ENCODE measurements at places on chromosomes 1 and 21. TPM values are rescaled to one million over a fixed set of nuclear protein-coding genes. Genes with fewer than 3 reads are reported as not detected.
A peak's percentile ranks its signal among the peaks of the same experiment; 100 is the strongest.

DNA sequence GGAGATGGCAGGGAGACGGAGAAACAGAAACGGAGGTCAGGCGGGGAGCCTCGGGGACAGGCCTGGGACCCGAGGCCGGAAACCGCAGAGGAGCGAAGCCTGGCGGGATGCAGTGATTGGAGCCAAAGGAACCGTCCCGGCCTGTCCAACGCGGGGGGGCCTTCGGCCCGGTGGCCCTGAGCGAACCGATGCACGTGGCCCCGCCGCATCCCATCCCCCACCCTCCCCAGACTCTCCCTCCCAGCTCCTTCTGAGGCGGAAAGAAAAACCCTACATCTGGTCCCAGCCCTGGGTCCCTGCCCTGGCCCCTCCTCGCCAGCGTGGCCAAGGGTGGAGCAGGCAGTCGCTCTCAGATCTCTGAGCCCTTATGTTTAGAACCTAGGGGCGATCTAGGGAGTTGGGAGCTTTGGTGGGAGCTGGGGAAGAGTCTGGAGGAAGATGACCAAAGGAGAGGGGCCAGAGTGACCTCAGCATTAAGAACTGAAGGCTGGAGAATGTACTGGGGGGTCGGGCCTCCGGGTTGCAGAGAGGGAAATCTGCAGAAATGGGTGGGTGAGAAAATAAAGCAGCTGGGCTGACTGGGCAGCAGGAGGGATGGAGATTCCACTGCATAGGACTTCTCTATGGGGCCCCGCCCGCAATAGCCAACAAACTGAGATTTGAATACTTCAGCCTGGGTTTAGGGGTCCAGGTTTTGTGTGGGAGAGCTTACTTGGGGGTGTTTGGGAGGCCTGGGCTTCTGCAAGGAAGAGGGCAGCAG lies 1.5 kb upstream of the CRABP2 start:
- DNase-seq = no peak

DNA sequence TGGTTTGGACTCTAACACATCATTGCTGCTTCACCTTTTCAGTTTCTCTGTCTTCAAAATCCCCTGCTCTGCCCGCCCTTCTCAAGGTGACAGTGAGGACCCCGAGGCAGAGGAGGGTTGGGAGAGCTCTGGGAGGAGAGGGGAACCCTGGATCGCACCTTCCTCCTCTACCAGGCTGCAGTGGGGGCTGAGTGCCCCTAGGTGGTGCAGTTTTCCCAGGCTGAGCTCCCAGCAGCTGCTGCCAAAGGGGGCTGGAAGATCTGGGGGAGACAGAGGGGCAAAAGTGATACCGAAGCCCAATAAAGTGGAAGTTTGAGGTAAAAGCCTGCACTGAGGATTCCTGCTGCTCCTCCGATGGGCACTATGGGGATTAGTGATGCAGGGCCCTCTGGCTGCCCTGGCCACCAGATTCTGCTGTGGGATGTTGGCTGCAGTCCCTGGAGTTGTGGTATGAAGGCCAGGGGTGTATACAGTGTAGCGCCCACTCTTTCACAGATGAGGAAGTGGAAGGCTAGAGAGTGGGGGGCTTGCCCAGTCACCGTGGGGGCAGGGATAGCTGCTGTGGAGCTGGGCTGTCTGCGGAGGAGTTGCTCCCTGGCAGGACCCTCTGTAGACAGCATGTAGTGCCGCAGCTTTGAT lies 40.7 kb upstream of the SCMH1 start:
- no peak for DNase-seq

- DNase-seq = no peak
Measured at GRCh38 chr1:34078383-34078782, 86.6 kb downstream of the CSMD2 start.

- DNase-seq = no peak
Measured at GRCh38 chr1:226675715-226676357, 63.2 kb downstream of the ITPKB start.

- DNase-seq = no peak
Measured at GRCh38 chr1:209723756-209724693, 19.4 kb downstream of the HSD11B1 start.

DNA sequence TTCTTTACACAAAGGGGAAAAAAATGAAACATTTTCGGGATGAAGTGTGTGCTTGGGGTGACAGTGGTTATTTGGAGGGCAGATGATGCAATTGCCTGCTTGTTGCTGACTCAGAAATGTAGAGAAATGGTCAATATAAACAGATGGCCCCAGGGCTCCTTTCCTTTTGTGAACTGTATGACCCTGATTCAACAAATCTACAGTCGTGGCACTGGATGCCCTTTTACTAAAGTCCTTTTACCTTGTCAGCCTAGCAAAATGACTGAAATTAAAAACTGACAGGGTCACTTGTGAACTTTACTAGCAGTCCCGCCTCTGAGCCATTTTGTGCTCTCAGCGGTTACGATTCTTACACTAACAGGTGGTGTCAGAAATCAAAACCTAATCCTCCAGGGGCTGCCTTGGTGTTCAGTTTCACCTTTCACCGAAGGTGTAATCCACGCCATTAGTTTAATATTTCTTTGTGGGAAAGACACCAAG lies 49.8 kb downstream of the GREM2 start:
- DNase-seq = no peak

- no peak for DNase-seq
Measured at GRCh38 chr1:84069236-84069845, 70.4 kb upstream of the TTLL7 start.

DNA sequence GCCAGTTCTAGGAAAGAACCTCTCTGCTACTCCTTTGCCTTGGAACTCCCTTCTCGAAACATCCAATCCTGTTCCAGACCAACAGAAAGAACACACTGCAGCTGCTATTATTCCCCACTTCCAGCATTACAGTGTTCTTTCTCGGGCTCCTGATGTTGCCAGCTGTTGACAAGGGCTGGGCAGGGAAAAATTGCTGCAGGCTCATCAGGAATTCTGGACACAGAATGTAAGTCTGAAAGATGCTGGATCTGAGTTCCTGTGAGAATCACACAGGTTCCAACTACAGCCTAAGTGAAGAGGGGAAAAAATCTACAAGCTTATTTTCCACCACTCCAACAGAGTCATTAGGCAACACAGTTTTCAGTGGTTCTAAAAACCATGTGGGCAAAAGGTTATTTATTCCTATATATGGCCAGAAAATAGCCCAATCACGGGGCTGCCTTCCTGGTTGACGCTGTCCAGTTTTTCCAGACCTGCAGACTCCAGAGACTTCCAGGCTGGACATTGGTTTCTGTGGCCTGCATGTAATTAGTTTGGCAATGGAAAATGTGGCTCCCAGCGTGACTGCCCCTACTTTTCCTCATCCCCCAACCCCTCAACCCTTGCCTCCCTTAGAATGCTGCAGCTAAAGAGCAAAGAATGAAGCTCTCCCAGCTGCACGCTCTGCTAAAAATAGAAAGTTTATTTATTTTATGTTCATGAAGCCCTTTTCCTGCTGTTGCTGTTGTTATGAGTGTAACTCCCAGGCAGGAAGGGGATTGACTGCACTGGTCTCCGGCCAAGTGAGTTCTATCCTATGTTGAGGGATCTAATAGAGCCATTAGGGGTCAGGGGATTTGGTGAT lies 8.3 kb upstream of the KIAA0040 start:
- no peak for DNase-seq

GRCh38 chr1:61158591-61158990 lies 76.2 kb downstream of the NFIA start:
- no peak for DNase-seq

- DNase-seq = no peak
Measured at GRCh38 chr1:228320394-228320793, 86.2 kb downstream of the TRIM11 start.

GRCh38 chr1:44531785-44532566 lies 126.9 kb downstream of the RNF220 start:
- DNase-seq = no peak

DNA sequence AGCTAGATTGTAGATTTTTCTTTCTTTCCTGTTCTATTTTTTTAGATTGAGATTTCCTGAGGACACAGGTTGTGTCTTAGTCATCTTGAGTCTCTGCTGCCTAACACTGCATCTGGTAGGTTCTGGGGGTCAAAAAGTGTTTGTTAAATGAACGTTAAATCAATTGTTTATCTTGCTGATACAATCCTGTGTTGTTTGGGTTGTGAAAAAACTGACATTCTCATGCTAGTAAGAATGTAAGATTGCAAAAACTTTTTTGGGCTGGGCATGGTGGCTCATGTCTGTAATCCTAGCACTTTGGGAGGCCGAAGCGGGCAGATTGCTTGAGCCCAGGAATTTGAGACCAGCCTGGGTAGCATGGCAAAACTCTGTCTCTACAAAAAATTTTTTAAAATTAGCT lies 3.4 kb downstream of the CTSK start:
- no peak for DNase-seq

DNA sequence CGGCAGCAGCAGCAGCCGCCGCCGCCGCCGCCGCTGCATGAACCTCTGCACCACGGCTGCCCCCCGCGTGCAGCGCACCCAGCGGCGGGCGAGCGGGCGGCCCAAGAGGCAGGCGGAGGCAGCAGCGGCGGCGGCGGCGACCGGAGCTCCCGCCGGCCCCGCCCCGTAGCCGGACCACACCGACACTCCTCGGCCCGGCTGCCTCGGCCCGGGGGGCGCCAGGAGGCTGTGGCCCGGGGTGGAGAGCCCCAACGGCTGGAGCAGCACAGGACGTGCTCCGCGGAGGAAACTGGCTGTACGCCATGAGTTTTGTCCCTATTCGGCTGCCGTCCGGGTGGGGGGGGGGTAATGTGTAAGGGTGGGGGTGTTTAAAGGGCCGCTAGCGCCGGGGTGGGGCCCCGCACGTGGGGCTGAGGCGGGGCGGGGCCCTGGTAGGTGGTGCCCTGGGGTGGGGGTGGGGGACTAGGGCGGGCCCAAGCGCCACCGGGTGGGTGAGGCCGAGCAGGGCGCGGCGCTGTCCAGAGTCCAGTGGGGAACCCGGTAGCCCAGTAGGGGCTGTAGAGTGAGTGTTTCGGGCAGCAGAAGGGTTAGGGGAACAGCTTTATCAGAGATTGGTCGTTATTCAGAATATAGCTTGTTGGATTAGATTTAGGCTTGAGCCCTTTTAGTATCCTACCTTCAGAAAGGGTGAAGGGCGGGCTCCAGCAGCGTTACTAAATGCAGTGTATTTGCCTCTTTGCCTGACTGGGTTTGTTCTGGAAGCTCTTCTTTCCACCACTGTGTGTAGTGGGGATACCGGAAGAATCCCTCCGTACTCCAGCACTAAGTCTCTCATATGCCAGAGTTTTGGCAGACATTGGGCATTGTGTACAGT lies at the start of gene FAM78B:
Gene FAM78B (minus strand): TSS at position 304 of the 874 bp plus-strand sequence. CDS start 753 bp downstream, outside the sequence.
- no peak for DNase-seq

- no peak for DNase-seq
Measured at GRCh38 chr21:42112238-42112637, 41.1 kb downstream of the UMODL1 start.

GRCh38 chr1:153945795-153946621 lies 510 bp downstream of the DENND4B start:
- peak; percentile 44 for DNase-seq

- DNase-seq = no peak
Measured at GRCh38 chr1:89657886-89658285, 25.0 kb downstream of the LRRC8C start.

DNA sequence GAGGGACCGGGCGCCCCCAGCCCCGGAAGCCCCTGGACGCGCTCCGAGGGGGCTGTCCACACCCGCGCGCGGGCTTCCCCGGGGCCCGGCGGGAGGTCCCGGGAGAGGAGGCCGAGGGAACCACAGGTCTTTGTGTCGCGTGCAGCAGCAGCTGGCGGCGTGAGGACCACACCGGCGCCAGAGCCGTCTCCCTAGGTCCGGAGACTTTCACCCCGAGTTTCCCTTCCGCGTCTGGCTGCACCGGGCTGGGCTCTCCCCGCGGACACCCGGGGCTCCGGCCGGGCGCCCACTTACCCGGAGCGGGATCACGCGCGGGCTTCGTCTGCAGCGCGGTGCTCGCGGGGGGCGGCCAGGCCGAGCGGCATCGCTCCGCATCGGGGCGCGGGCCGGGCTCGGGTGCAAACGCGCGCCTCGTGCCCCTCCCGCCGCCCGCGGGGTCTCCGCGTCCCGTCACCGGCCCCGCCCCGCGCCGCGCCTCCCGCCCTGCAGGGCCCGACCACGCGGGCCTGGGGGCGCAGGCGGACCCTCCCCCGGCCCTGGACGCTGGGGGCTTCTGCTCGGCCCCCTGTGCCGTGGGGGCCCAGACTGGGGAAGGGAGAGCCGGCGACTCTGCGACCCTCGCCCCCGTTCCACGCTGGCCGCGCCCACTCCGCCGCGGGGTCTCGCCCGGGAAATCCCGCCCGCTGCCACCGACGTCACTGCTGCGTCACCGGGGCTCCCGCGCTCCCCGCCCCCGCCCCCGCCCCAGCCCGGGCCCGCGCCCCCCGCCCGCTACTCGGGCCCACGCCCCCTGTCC lies at the start of gene GNG4:
Gene GNG4 (minus strand): TSS at position 417 of the 796 bp plus-strand sequence. CDS start 65,946 bp downstream, outside the sequence.
- DNase-seq = no peak

DNA sequence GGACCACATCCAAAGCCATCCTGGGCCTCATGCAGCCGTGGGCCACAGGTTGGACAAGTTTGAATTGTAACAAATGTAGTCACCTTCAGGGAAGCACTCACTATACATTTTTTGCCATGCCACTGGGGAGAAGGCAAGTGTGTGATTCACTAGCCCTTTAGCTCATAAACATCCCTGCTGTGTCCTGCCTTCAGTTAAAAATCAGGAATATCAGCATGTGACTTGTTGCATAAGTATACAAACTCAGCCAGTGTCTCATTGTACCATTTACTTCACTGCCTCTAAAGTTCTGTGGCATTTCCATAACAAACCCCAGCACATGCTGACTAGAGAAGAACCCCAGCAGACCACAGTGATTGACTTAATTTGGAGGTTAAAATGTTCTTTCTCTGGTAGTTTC lies 142.0 kb upstream of the C1orf105 start:
- DNase-seq = no peak

The CRNN gene
- total RNA-seq = not detected

The RGS16 gene
- total RNA-seq = 8.8 TPM

The SYTL1 gene
- 4.1 TPM for total RNA-seq

The SH3BGR gene
- 14.6 TPM for total RNA-seq

The CFHR1 gene
- not detected for total RNA-seq

The PEAR1 gene
- 31.0 TPM for total RNA-seq

The AIM2 gene
- total RNA-seq = 3.4 TPM

The EPHB2 gene
- total RNA-seq = 10.0 TPM

The PTGS2 gene
- 16.9 TPM for total RNA-seq

The AMY1B gene
- total RNA-seq = not detected

All from thoracic aorta (tissue), 2 donors.